Stimulated activated CD8-positive, alpha-beta memory T cell treated with anti-CD3 and anti-CD28 coated beads, Interleukin-15, amount 100 ng/mL, for 24 hours (primary cell): ENCODE measurements at places on chromosomes 3 and 15.
A peak's percentile ranks its signal among the peaks of the same experiment; 100 is the strongest.

- no peak for DNase-seq
Measured at GRCh38 chr3:124818398-124819091, 68.6 kb downstream of the ITGB5 start.

DNA sequence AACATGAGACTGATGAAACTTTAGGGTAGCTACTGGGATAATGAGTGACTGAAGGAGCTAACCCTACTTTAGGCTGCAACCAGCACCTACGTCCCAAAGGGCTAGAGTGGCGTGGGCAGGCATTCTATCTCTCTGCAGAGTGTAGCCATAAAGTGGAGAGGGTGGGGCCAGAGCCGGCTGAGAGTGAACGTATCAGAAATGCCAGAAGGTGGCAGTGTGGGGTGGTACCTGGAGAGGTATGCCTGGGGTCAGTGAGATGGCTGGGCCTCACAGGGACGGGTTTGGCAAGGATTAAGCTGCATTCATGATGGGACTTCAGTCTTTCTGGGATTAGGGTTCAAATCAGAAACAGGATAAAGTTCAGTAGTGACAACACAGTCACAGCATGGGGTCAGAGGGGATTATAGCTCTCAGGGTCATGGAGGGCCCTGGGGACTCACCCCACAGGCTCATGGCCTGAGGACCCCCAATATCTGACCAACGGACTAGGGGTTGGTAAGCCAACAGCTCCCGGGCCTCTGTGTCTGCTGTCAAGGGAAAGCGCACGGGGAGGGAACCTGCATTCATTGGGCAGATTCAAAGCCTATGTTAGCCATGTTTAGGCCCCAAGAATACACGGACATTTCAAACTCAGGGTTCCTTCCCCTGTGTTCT lies 86.5 kb upstream of the FOXB1 start:
- peak; percentile 30 for DNase-seq

GRCh38 chr3:194163697-194164096 lies 27.7 kb downstream of the HES1 start:
- no peak for DNase-seq

DNA sequence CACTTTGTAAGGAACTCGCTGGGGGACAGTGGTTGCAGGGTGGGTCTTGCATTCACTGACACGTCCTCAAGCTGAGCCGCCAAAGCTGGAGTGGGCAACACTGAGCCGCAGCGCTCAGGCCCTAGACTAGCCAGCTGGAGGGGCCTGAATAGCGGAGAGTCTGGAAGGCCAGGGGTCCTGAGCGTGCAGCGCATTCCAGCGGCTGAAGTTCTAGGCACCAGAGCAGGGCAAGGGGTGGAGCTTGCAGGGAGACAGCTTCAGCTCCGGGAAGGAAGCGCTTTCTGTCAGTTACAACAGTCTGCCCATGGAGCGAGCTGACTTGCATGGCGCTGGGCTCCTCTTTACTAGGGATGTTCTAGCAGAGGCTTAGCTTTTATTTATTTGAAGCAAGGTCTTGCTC lies 2.7 kb downstream of the MAP6D1 start:
- no peak for DNase-seq
